ENCODE measurements at places on chromosomes 7 and 10.

DNA sequence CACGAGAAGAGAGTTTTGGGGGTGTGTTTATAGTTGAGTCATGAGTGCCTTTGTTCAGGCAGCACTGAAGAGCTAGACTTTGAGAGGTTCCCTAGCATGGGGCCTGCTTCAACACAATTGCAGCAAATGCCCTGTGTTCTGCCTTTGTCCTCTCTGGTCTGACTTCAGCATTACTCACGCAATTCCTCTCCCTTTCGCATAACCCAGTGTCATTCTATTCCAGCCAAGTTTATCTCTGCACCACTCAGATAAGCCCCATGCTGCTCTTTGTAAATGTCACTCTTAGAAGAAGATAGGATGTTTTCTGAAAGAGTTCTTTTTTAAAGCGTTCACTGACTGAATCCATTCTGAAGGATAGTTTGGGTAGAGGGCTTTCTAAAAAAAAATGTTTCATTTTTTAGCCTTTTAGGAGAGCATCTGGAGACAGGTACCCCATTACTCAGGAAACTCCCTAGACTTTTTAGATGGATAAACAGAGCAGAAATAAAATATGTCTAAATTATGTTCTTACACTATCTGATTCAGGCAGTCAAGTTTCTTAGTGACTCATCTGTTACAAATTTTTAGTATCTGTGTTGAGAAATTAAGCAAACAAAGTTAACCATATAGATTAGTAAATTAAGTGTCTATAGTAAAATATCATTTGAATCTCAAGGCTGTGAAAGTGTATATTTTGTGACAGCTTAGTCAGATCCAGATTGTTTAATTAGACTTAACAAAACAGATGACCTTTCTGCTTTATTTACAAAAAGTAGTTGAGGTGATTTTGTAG lies 318.5 kb downstream of the GPR158 start:
- DNase-seq = no peak

- DNase-seq = no peak
Measured at GRCh38 chr10:132637477-132638129, 100.0 kb downstream of the INPP5A start.

DNA sequence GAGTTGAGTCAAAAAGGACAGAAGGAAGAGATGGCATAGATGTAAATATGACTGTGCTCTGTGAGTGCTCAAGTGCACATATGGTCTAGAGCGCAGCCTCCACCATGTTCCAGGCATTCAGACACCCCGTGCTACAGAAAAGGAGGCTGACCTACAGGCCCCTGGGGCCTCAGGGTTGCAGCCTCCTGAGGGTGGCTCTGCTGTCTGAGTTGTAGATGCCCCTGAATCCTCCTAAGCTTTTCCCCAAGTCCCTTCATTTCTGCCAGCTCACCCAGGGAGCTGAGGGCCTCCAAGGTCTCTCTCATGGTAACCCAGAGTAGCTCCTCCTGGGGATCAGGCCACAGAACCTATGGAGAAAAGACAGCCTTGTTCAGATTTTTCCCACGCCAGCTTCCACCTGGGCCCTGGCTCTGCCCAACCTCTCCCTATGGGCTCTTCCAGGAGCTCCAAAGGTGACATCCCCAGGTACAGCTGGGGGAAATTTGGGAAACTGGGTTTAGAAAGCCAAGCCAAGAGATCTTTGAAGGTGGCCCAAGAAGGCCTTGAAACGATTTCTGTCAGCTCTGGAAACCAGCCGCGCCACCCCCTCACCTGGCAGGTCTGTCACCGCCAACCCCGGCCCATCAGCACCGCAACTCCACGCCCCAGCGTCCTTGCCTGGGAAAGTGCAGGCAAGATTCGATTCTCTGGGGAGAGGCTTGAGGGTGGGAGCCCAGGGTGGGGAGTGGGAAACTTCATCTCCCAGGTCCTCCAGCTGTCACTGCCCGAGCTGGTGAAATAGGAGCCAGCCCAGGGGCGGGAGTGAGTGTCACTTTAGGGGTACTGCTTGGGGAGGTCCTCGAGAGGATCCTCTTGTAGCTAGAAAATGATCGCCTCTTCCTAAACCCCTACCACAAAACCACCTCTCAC lies 2.4 kb downstream of the ZNF467 start:
- DNase-seq = no peak

DNA sequence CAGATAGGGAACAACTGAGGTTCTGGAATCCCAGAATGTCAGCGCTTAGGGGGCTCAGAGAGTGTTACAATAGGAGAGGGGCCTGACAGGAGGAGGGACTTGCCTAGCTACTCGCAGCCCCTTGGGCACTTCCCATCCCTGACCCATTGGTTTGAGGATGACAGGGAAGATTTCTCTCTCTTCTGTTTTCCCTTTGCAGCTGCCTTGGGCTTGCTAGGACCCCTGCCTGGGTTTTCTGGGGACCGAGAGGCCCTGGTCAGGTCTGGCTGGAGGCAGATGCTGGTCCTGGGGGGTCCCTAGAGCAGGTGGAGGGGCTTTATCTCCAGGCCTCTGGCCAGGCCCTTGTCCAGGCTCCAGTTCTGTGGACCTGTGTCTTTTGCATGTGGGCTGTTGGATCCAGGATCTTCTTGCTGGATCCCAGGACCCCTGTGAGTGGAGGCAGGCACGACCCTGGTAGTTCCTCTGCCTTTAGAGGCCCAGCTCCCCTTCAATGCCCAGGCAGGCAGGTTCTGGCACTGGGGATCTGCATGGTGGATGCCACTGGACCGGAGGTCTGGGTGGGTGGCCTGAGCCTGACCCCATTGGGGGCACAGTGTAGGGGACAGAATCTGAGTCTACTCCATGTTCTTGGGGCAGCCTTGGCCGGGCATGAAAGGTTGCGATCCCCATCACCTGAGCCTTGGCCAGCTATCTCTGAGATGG lies 26.9 kb downstream of the RAMP3 start:
- DNase-seq = no peak

DNA sequence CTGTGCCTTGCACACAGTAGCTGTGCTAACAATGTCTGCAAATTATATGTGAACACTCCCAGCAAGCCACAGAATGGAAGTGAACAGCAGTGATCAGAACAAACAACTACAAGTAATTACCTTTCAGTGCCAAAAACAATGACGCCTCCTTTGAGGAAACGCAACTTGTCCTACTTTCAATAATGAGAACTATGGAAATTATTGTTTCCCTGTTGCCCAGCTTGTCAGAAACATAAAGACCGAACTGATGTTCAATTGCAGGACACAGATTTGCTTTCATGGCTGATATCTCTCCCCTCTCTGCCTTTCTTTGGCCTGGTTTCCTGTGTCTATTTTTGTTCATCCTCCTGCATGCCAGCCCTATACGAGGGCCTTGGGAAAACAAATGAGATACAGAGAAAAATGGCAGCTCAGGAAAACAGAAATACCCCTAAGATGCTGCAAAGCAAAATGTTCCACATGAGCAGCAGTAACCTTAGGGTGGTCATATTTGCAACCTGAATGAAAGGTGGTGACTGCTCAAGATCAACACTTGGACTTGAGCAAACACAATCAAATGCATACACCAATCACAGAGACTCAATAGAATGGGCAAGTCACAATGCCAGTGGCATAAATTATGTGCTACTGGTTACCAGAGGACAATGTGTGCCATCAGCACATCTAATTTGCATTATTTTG lies 26.8 kb downstream of the COBL start:
- DNase-seq = no peak

DNA sequence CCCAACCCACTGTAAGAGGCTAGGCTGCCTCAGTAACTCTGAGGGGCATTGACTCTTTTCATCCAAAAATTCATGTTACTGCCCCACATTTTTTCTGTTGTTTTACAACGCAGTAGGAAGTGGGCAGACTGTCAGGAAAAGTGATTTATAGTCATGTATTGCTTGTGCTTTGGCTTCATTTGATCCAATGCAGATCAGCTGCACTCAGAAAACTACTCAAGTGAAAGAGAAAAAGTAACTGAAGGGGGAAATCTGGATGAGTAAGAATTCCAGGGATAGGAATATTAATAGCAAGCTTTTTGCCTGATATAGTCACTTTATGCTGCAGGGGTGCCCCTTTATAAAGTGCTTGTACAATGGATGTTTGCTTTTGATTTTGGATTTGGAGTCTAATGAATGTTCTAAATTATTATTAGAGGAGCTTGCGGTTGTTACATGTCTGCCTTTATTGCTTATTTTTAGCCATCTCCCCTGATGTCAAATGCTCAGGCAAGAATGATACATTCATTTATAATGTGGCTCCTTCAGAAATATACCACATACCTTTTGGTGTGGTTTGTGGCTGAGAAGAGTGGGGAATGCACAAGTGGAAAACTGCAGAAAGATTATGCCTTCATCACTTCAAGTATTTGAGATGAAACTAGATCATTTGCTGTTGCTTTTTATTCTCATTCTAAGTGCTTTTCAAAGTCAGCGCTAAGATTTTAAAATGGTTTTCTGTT lies 86.1 kb downstream of the EGFR start:
- no peak for DNase-seq

DNA sequence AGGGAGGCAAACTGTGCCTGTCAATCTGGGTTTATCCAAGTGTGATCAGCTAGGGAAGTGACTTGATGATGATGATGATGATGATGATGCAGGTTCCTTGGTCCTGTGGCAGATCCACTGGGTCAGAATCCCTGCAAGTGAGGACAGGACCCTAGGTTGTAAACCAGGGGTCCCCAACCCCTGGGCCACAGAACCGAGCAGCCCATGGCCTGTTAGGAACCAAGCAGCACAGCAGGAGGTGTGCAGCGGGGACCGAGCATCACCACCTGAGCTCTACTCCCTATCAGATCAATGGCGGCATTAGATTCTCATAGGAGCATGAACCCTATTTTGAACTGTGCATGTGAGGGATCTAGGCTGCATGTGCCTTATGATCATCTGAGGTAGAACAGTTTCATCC lies 144.7 kb upstream of the PDE1C start:
- DNase-seq = no peak

GRCh38 chr7:7772397-7772821 lies 54.0 kb upstream of the RPA3 start:
- DNase-seq = no peak

DNA sequence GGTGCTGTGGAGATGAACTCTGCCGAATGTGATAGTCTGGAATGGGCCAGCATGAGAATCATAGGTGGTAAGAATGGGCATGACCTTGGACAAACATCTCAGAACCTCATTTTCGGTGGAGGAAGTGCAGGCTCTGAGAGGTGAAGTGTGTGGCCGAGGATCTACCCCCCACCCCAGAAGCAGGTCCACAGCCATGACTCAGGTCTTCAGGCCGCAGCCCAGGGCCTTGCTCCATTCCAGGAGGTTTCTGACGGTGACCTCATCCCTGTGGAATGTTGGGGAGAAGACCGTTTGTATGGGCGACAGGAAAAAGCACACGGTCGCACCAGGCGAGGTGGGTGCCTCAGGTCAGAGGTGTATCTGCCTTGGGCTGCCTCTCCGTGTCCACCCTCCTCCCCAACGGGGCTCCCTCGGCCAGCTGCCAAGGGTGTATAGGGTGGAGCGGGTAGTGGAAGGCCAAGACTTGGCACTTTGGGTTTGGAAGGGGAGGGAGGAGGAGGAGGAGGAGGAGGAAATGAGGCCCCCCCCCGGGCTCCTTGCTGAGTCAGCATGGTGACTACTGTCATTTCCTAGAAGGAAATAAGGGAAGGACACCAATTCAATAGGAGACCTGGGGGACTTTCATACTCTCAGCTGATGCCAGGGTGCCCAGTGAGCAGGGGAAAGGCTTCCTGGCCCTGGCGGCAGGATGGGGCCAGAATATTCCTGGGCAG lies 168.0 kb upstream of the RHEB start:
- DNase-seq = no peak

GRCh38 chr7:100929808-100930174 lies 19.5 kb upstream of the MUC3A start:
- DNase-seq = no peak
